ENCODE measurements at places on chromosomes 11 and 22.

DNA sequence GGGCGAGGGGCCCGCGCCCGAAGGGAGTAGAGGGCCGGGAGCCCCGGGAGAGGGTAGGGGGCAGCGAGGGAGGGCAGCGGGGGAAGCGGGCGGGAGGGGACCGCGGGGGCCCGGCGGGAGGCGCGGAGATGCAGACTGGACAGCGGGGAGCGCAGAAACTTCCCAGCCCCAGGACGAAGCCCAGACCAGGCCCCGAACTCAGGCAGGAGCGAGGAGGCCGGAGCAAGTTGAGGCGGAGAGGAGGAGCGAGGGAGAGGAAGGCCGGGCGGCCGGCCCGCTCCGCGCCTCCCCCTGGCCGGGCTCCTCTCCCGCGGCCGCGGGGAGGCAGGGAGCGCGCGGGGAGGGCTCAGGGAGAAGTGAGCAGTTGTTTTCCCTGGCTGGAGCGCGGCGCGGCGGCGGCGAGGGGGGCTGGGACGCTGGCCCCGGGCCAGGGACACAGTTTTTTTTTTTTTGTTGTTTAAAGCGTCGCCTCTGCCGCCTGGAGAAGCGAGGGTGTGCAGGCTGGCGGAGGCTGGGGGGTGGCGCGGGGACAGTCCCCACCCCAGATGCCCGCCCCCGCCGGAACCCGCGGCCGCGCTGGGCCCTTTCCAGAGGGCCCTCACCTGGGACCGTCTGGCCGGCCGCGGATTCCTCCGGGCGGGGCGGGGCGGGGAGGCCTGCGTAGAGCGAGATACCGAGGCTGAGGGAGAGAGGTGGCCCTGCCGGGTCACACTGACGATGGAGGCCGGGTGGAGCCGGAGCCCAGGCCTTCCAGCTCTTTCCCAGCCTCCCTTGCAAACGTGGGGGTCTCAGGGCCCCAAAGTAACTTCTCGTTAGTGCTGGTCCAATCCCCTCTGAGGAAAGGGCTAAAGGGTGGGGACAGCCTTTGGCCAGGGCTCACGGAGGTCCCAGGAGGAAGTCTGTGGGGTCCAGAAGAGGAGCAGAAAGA lies at the start of gene LTBP3:
Gene LTBP3 (minus strand): TSS at position 358 of the 928 bp plus-strand sequence. CDS start 400 bp downstream, outside the sequence.
- no peak for DNase-seq

DNA sequence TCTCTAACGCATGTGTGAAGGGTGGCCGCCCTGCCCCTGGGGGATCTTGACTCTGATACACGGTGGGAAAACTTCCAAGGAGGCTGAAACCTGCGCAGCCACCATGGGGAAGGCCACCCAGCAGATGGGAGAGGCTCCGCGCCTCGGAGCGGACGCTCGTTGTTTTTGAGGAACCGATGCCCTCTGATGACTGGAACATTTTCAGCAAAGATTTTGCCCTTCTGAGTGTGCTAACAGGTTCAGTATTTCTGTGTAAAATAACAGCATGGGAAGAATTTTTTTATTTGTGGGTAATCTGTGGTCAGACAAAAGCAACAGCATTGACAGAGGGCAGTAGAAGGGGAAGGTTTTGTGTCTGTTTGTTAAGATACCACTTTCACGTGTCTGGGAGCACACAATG lies 16.7 kb downstream of the MB start:
- DNase-seq, result no peak

- DNase-seq, result no peak
Measured at GRCh38 chr11:77069336-77069968, 2.7 kb downstream of the CAPN5 start.

DNA sequence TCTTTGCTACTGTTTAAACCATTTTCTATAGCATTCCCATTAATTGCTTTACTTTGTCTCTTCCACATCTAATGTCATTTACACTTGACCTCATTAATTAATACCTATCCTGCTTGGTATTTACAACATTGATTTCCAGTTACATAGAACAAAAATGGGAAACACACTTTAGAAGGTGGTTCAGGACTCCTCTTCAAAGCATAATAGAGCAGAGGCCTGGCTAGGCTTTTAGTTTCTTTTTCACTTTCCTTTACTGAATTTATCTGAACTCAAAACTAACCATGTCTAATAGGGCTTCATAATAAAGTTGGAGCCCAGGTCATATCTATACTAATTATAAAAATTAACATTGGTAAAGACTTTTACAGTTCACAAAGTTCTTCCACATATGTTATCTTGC lies 648.0 kb upstream of the KIRREL3 start:
- DNase-seq, result no peak

- DNase-seq, result no peak
Measured at GRCh38 chr11:70314730-70315129, 44.2 kb downstream of the PPFIA1 start.

GRCh38 chr11:36631774-36632173 lies 33.7 kb upstream of the RAG2 start:
- no peak for DNase-seq

DNA sequence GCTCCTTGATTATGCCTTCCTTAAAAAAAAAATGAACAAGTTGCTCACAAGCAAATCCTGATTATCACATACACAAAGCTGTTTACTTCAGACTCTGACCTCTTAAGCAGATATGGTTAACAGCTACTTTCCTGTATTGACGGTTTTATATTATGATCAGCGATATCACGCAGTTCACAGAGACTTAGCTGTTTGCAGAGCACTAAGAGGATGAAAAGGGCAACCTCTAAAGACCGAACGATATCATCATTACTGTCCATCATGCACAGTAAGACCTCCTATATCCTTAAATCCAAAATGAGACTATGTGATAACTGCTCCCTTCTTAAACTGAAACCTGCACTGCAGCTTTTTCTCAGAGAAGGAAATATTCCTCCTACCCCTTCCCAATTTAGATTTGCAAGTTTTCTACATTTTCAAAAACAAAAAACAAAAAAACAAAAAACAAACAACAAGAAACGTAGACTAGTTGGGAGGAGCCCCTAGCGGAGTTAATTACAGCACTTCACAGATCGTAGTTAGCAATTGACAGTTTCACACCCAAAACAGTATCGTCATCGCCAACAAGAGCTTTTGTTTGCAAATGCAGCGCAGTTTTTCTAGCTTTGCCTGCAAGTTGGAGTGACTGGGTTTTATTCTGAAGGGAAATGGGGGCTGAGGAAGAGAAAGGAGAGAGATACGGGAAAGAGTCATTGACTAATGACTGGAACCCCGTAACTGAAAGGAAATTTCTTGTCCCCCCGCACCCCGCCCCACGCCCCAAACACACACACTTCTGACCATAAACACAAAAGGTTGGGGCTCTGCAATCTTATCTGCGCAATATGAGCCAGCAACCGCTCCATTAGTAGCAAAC lies 1.2 kb downstream of the DDX6 start:
- peak; percentile 36 for DNase-seq

DNA sequence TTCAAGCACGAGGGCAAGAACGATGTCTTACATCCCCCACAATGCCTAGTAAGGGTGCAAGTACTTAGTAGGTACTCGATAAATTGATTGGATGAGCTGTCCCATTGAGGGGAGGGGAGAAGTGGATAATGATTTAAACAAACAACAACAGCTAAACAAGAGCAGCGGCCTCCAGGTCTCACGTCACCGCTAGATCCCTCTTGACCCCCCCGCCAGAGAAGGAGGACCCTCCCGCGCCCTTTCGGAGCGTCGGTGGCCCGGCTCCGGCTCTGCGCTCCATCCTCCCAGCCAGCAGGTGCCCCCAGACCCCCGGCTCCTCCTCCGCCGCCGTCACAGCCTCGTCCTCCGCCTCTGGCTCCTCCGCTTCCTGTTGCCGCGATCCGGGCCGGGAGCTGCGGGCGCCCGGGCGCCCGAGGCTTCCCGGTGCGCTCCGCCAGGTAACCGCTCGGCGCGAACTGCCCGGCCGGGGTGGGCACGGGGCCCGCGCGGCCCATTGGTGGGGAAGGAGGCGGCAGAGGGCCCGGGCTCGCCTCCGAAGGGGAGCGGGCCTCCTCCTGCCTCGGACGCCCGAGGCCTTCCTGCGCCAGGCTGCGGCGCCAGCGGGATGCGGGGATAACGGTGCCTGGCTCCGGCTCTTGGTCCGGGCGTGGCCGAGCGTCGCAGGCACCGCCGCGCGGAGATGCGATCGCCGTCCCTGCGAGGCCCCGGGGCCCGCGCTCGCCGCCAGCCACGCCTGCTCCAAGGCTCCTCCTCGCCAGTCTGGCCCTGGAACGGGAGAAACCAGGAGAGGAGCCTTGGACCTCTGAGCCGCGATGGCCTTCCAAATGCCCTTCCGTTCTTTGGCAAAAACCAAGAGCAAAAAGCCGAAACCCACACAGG lies at the start of gene TLCD5:
Gene TLCD5 (plus strand): TSS at position 368 of the 879 bp plus-strand sequence. CDS start 2,143 bp downstream, outside the sequence.
- peak; percentile 30 for DNase-seq

- DNase-seq, result no peak
Measured at GRCh38 chr11:13117344-13117743, 108.2 kb downstream of the RASSF10 start.

DNA sequence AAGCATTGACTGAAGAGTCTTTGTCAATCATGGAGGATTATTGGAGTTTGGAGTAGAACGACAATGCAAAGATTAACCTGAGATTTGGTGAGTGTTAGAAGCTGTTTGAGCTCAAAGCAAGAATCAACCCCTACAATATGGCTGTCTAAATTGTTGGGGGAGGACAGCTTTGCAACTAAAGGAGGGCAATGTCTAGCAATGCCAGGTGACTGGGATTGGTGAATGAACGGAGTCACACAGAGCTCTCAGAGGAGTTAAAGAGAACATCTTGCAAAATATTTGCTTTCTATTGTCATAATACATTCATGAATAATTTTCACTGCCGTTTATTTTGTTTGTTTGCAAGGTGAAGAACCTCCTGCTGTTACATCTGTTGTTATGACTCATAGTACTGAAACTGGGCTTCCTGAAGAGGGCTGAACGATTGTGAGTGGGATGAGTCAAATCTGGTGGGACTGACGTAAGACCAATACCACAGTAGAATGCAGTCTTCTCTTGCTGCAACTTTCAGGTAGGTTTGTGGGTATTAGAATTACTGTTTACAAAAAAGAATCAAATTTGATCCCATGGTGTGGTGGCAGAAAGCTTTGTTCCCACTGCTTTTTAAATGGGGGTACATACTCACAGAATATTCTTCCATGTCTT lies 281.9 kb downstream of the CADM1 start:
- no peak for DNase-seq

DNA sequence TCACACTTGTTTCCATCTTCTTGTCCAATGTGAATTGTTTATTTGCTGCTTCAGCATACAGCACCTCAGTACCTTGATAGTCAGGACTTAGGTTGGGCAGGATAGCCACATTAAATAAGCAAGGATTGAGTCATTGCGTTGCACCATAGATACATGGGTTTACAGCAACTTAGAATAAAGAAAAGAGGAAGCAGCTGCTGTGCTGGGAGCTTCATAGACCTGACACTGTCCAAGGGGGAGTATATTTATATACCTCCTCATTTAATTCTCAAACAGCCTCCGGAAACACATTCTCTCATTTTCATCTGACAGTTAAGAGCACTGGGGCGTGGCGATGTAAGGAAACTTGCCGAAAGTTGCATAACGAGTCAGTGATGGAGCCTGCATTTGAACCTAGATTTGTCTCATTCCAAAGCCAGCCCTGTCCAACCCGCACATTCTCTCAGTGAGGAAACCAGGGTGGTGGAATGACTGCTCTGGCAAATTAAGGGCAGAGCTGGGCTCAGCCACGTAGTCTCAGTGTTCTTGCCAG lies 42.2 kb downstream of the UBASH3B start:
- peak; percentile 40 for DNase-seq

GRCh38 chr11:944711-945470 lies 19.2 kb downstream of the AP2A2 start:
- no peak for DNase-seq

- no peak for DNase-seq
Measured at GRCh38 chr11:94602430-94603372, 35.5 kb downstream of the PIWIL4 start.

GRCh38 chr11:57458410-57459163 lies 1.7 kb upstream of the RTN4RL2 start:
- DNase-seq, result no peak

GRCh38 chr11:44279483-44279882 lies 30.5 kb downstream of the ALX4 start:
- no peak for DNase-seq

GRCh38 chr11:69881467-69882269 lies 62.5 kb upstream of the FGF3 start:
- DNase-seq, result no peak

GRCh38 chr22:42918500-42918899 lies 61.4 kb upstream of the ARFGAP3 start:
- no peak for DNase-seq

DNA sequence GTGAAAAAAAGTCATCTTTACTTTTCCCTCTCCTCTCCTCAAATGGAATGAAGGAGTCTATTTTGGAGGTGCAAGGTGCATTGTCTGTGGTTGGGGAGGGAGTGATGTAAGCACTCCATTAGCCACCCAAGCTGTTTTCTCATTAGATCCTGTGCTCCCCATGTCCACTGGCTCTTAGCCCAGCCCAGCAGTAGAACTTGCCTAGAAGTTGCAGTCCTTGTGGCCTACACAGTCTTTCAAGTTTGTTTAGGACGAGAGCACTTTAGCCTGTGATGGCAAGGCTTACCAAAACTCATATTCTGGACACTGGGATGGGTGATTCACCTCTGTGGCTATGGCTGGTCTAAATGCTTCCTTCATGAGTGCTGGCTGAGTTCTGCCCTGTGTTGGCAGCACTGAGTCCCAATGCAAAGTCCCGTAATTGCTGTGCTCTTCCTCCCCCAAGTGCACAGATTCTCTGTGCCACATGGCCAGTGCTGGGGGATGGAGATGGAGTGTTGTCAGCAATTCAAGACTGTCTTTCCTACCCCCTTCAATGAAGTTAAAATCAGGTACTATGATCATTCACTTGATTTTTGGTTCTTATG lies 15.8 kb downstream of the SLC22A25 start:
- DNase-seq, result no peak

- peak; percentile 11 for DNase-seq
Measured at GRCh38 chr11:107999759-108000455, 8.8 kb upstream of the CUL5 start.

DNA sequence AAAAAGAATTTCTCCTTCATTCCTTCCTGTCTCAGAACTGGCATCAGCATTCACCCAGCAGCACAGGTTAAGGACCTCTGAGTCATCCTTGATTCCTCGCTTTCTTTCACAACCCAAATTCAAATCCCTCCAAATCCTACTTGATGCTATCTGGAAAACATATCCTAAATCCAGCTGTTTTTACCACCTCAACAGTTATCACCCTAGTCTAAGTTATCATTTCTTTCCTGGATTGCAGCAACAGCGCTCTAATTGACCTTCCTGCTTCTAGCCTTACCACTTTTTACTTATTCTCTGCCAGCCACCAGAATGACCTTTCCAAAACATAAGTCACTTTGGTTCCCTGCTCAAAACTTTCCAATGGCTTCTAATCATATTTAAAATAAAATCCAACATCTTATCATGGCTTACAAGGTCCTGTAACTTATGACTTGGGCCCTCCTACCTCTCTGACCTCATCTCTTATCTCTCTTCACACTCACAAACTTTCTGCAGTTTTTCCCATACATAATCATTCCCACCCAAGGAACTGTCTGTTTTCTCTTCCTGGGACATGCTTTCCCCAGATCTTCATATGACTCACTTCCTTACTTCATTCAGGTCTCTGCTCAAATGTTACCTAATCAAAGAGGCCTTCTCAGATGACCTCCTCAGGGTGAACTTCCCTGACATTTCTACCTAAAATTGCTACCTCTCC lies 119.4 kb downstream of the TTC28 start:
- DNase-seq, result no peak

- DNase-seq, result no peak
Measured at GRCh38 chr11:30861064-30861463, 274.9 kb upstream of the MPPED2 start.
